ENCODE measurements at places on chromosomes 5 and 9.

- no peak for DNase-seq
Measured at GRCh38 chr5:103512500-103512899, 50.1 kb downstream of the NUDT12 start.

- no peak for DNase-seq
Measured at GRCh38 chr9:87872079-87872624, 10.5 kb upstream of the SPATA31E1 start.

GRCh38 chr9:25648116-25648515 lies 30.1 kb downstream of the TUSC1 start:
- DNase-seq: no peak

GRCh38 chr5:122561209-122561608 lies 213.7 kb upstream of the SNX2 start:
- DNase-seq: no peak

GRCh38 chr5:147479949-147480348 lies 29.9 kb downstream of the DPYSL3 start:
- peak; percentile 31 for DNase-seq

DNA sequence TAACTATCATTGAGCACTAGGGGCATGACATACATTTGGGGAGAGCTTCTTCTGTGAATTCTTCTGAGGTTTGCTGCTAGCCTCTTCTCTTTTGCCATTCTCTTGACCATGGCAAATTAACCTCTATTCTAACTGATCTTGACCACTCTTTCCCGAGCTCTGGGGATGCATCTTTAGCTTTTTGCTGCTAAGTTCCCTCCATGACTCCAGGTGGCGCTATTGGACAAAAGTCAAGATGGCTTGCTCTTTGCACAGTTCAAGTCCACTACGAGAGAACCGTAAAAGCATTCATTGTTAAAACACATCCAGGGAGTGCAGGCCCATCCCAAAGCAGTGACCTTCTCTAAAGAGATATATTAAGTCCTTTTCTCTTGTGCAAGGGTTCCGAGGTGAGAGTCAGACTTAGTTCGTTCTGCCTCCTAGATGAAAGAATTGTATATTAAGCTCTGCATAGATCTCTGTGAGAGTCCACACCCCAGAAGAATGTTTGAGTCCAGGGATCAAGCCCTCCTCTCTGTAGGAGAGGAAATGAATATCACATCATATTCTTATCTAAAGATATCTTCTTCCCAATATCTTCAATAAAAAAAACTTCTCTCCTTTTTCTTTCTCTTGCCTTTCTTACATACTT lies 1152.9 kb upstream of the CDH6 start:
- peak; percentile 69 for DNase-seq

- no peak for DNase-seq
Measured at GRCh38 chr5:58286741-58287140, 173.1 kb downstream of the PLK2 start.

DNA sequence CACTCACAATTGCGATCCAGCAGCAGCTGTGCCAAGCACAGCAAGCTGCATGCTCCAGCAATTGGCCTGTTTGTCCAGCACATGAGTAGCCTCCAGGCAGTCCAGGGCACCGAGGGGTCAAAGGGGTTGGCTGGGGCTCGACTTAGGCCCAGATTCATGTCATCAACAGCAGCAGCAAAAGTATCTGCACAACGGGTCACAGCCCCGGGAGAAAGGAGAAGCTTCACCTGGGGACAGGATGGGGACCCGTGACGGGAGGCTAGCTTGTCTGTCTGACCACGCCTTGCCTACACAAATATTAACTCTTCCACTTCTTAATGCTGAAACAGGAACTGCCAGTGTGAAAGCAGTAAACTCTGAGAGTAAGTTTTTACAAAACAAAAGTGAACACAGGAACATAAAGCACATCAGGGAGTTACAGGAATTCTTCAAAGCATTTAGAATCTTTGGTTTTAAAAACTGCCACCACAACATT lies 191.2 kb downstream of the PIK3R1 start:
- DNase-seq: no peak

Measured in NCI-H2081 treated with DMSO at 0.1 percent for 48 hours (cell line).